ENCODE measurements at places on chromosomes 6 and 20.
A peak's percentile ranks its signal among the peaks of the same experiment; 100 is the strongest.

GRCh38 chr20:4064144-4064909, 49.0 kb upstream of the RNF24 start:
- DNase-seq = no peak

- DNase-seq = no peak
These were observed 154.7 kb downstream of the PHF3 start for GRCh38 chr6:63790334-63790733.

GRCh38 chr6:37713529-37714119, 15.9 kb upstream of the MDGA1 start:
- no peak for DNase-seq

- DNase-seq = no peak
These were observed 37.6 kb upstream of the ANGPT4 start for GRCh38 chr20:953742-954141.

DNA sequence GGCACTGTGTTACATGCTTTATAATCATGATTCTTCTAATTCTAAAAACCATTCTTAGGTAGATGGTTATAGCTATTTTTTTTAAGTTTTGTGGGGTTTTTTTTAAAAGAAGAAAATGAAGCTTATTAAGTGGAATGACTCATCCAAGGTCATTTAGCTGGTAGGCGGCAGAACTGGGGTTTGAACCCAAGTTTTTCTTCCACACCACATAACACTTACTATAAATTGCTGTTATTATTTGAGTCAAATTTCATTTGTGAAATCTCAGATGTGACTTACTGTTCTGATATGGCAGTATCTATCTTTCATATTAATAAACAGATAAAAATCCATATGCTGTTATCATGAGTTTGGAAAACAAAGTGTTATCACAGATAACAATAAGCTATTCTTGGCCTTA, 10.4 kb upstream of the COL10A1 start:
- no peak for DNase-seq

DNA sequence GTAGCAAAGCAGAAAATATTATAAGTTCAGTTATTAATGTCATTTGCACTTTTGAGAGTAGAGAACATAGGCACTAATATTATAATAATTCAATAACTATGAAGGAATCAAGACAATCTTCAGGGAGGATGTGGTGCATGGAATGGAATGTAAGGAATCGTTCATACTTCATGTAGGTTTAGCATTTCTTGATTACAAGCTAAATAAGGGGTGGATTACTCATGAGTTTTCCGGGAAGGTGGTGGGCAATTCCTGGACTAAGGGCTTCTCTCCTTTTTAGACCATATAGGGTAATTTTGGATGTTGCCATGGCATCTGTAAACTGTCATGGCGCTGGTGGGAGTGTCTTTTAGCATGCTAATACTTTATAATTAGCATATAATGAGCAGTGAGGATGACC, 9.1 kb upstream of the BTNL2 start:
- no peak for DNase-seq

- DNase-seq = no peak
These were observed 206.3 kb downstream of the PREX1 start for GRCh38 chr20:48621376-48622078.

- no peak for DNase-seq
These were observed 60.1 kb upstream of the RALGAPA2 start for GRCh38 chr20:20772497-20773085.

GRCh38 chr20:51489611-51490010, 52.9 kb downstream of the NFATC2 start:
- DNase-seq = no peak

GRCh38 chr6:143260857-143261256, 189.6 kb downstream of the ADAT2 start:
- DNase-seq = no peak

DNA sequence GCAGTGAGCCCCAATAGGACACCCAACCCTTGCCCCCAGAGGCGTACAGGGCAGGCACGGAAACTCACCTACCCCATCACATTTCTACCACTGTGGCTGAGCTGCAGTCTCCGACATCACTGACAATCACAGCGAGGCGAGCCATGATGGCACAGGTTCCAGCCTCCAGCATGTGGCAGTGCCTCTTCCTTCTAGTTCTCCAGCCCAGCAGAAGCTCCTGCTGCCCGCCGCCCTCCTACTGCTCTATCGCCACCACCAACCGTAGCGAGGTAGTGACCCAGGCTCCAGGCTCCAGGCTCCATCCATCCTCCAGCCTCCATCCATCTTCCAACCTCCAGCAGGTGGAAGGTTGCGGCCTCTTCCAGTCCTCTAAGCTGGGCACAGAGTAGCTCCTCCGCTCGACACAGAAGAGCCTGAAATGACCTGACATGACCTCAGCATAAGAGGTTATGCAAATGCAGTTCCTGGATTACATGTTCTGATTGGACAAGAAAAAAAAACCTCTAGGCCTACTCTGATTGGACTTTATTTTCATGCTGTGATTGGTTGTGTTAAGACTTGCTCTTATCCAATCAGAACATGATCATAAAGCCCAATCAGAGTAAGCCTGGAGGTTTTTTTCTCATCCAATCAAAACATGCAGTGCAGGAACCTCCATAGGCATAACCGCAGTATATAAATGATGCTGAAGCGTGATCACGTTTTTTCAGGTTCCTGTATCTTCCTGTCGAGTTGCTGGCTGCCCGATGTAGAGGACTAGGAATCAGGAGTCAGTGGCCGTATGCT, 438.9 kb upstream of the ZNF337 start:
- DNase-seq = no peak

- DNase-seq = no peak
These were observed at the start of gene HTR1B for GRCh38 chr6:77463308-77463860. Gene HTR1B (minus strand): TSS chr6:77463491. CDS start chr6:77463403, 88 bp downstream.

DNA sequence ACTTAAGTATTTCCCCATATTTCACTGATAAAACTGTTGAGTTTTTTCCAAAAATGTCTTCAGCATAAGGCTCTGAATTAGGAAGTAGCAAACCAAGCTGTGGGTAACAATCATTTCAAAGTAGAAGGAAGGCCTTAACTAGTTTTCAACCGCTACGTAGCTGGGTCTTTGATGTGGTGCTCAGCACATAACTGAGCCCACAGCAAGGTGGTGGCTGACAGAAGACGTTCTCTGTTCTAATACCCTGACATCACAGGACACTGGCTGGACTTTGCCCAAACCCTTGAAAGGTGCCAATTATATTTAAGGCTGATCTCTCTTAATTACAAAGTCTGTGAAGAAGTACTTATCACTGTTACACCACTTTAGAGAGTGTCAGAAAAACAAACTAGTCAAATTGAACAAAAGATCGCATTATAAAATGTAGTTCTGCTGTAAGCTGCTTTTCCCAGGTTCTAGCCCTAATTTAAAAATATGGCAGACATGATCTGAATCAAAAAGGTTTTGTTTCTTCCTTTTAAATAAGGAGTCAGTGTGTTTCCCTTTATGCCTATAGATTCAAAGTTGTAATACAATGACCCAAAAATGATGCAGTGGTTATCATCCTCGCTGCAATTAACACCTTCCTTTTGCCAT, 26.7 kb downstream of the MAN1A1 start:
- DNase-seq = no peak

DNA sequence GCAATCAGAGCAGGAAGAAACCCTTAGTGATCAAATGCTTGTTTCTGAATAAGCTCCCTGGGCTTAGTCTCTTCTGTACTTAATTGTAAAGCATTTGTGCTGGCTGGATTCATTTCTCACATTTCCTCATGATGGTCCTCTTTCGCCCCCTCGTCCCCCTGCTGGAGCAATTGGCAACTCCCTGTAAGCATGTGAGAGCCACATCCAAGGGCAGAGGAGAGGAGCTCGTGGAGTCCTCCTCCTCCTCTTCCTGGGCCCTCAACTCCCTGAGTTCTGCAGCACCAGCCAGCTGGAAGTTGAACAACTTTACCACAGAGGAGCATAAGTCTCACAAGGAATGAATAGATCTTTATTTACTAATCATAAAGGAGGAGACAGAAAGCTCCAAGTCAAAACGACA, 12.6 kb downstream of the ANKEF1 start:
- DNase-seq = no peak

DNA sequence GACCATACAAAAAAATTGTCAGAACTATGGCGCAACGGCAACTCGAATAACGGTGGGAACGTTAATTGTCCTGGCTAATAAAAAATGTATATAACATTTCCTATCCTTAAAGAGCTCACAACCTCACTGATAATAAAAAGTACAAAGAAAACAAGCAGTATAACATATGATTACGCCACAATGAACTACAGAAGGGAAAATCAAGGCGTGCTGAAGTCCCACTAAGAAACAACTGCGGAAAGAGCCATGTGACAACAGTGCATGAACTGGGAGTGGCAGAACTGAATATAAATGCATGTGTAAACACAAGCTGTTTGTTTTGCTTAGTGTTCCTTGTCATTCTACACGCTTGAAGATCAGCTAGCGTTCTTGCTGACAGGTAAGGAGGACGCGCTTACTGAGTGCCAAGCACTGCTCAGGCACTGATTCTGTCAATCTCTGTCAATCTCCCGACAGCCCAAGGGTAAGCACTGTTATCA, 466 bp upstream of the PSMB1 start:
- peak; percentile 1 for DNase-seq

DNA sequence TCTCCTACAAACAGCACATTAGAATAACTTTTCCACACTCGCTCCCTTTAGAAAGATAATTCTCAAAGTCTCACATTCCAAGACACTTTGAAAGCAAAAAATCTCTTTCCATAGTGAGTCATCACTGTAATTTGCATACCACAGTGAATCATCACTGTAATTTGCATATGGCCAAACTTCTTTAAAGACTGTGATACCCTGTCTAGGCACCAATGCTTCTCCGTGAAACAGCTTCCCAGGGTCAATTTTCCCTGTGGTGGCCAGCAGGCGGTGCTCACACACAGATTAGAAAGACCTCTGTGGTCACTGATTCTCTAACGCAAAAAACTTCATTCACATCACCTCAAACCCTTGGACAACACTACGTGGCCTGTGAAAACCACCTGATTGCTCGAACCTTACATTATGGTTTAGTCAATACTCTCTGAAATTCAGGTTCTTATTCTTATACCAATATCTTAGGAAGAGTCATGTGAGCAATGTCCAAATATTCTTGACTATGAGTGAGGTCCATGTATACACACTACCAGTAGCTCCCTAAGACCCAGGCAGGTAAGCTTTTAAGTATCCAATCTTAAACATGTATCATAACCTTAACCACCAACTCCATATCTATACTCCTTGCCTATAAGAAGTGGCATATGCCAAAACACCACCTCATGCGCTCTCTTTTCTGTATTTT, 78.5 kb upstream of the PHACTR1 start:
- DNase-seq = no peak

DNA sequence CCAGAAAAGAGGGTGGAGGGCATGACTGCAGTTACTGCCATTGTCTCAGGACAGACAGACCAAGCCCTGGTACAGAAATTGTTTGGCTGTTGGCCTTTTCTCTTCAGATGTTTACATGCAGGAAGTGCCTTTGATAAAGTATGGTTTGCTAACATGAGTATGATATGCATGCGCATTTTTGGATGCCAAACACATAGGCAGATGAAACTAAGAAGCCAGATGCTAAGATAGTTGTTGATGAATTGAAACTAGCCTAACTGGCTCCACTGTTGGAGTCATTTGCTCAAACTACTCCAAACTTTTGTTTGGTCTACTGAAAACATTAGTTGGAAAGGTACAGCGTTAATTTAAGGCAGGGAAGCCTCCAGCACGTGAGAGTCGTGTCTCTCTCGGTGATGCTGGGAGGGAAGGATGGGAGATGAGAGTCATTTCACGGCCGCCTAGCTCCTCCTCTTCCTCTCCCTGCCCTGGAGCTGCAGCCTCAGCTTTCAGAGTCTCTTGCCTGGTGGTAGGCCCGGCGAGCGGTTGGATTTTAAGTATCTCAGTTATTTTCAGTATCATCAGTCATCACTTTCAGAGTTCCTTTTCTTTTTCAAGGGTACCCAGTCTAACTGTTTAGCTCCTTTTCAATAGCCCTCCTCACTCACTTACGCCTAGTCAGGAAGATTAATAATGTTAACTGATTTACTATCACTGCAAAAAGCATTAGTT, 29.7 kb downstream of the RREB1 start:
- peak; percentile 31 for DNase-seq

- DNase-seq = no peak
These were observed 542.9 kb upstream of the JAG1 start for GRCh38 chr20:11216451-11217314.

DNA sequence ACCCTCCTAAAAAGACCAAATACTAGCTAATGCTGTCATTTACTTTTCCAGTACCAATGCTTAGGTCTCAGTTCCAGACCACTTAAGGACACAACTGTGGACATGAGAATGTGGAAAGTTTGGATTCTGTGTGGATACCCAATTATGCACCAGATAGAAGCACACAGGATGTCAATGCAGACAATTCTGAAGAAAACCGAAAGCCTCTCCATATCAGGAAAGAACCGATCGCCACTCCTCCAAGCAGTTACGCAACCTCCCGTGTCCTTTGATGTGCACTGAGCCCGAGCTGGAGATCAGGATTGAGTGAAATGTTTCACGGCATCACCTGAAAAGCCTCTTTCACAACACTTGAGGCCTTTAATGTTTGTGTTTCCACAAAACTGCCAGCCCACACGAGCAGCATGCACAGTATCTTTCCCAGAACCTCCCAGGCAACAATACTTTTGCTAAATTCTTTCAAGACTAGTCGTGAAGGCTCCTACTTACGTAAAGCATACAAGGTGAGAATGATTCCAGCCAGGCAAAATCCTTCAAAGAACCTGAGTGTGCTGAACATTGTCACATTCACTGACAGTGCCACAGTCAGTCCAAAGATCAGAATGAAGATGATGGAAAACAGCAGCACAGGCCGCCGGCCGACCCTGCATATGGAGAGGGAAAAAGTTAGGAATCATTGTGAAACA, 47.0 kb downstream of the SLC22A23 start:
- no peak for DNase-seq

DNA sequence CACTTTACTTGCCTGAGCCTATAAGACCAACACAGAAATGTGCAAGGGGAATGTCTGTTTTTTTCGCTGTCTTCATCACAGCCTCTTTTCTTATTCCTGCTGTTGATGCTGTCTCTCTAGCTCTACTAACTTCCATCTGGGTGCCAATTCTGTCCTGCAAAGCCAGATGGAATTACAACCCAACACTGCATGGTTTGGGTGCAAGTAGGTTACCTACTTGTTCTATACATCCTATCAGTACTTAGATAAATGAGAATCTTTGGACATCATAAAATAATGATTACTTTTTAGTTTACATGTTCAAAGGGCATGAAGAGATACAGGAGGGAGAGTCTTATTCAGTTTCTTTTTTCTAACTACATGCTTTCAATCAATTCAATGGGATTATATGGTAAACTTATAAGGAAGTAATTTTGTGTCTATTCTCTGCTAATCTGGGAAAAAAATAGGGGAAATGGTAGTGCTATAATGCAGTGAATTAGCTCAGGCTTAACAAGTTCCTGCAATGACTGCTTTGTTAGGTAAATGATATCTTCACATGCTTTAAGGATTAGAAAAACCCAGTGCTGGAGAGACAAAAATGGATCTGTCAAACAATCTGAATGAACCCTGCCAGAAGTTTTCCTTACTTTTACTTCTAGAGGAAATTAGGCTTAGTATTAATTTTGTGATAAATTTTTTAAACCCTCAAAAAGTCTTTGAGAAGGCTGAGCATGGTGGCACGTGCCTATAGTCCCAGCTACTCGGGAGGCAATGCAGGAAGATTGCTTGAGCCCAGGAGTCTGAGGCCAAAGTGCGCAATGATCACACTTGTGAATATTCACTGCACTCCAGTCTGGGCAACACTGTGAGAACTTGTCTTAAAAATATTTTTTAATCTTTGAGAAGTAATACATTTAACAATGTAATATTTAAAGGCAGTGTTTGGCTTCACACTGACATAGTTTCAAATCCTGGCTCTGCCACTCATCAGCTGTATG, 86.5 kb upstream of the E2F3 start:
- no peak for DNase-seq

GRCh38 chr6:32386040-32386439, 14.3 kb upstream of the TSBP1 start:
- no peak for DNase-seq

GRCh38 chr6:34817446-34817845, 25.6 kb downstream of the BLTP3A start:
- DNase-seq = no peak
